CD4-positive, alpha-beta T cell (primary cell): ENCODE measurements at places on chromosomes 2 and 18.

GRCh38 chr18:68215931-68216330 is 499.0 kb downstream of the TMX3 start:
- no peak for DNase-seq
- no peaks in the 10 kb centered on the region for H3K27me3 ChIP-seq
- H3K36me3 ChIP-seq: no peaks in the 10 kb centered on the region
- no peak overlapping the region for H3K4me3 ChIP-seq
- H3K4me1 ChIP-seq: no peaks in the 10 kb centered on the region

- peak overlapping the region; percentile 65 for H3K27ac ChIP-seq
- DNase-seq: no peak
- H3K4me1 ChIP-seq: peaks cover 74% of the 10 kb centered on the region
- no peaks in the 10 kb centered on the region for H3K36me3 ChIP-seq
These were observed 13.9 kb upstream of the SMCHD1 start for GRCh38 chr18:2641638-2642037.

DNA sequence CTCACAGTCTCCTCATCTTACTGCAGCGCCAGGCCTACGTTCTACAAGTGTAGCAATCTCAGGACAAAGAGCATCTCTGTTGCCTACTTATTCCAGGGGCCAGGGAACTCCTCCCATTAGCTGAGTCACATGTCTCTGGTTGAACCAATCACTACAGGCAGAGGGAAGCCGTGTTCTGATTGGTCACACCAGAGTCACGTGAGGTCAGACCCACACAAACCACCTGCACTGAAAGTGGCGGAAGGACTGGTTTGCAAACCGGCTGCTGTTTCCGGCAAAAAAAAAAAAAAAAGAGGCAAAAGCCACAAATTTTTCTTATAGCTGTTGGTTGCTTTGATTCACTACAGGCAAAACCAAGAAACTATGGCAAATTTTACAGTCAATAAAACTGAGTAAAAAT is 21.9 kb upstream of the USP14 start:
- H3K27ac ChIP-seq: no peak overlapping the region
- no peaks in the 10 kb centered on the region for H3K27me3 ChIP-seq
- H3K4me1 ChIP-seq: peaks cover 7% of the 10 kb centered on the region
- no peak overlapping the region for H3K4me3 ChIP-seq

DNA sequence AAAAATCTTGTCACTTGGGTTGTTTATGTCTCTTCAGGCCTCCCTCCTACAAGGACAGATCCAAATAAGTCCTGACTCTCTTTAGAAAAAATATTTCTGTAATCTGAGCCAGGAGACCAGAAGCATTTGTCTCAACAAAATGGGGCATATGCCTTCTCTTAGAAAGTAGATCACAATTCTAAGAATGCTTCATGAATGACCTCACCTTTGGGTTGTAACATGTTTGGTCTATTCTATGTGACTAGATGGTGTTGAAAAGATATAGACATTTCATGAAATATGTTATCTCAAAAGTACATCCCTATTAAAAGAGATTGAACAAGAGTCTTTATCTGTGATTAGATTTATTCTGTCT is 159.0 kb upstream of the SETBP1 start:
- no peak overlapping the region for H3K4me3 ChIP-seq
- H3K27ac ChIP-seq: no peak overlapping the region
- no peaks in the 10 kb centered on the region for H3K27me3 ChIP-seq
- no peaks in the 10 kb centered on the region for H3K4me1 ChIP-seq

DNA sequence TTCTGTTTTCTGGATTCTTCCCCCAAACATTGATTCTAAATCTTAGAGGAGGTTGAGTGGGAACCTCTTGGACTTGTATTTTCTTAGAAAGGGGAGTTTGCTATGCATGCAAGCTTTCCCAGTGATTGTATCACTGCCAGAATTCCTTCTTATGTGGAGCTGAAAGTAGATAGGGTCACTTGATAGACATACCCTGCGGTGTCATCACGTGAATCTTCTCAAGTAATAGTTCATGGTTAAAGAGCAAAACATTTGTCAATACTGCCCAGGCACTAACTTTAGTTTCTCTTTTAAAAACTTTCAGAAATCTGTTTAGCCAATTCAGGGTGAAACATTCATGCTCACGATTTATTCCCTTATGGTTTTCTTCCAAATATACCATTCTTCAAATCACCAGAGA is 6.4 kb downstream of the PMAIP1 start:
- no peak overlapping the region for H3K27ac ChIP-seq
- H3K4me1 ChIP-seq: peaks cover 27% of the 10 kb centered on the region
- peaks cover 9% of the 10 kb centered on the region for H3K36me3 ChIP-seq
- H3K27me3 ChIP-seq: no peaks in the 10 kb centered on the region
- DNase-seq: no peak
- no peak overlapping the region for H3K4me3 ChIP-seq

- no peak for DNase-seq
- no peak overlapping the region for H3K27ac ChIP-seq
- no peaks in the 10 kb centered on the region for H3K4me1 ChIP-seq
- peaks cover 5% of the 10 kb centered on the region for H3K27me3 ChIP-seq
- no peak overlapping the region for H3K4me3 ChIP-seq
These were observed 46.1 kb upstream of the STPG4 start for GRCh38 chr2:47201224-47201623.

- no peak overlapping the region for H3K4me3 ChIP-seq
- H3K4me1 ChIP-seq: no peaks in the 10 kb centered on the region
- H3K27ac ChIP-seq: no peak overlapping the region
- H3K27me3 ChIP-seq: no peaks in the 10 kb centered on the region
- no peak for DNase-seq
These were observed 361.8 kb downstream of the RND3 start for GRCh38 chr2:150125708-150126107.

- H3K4me1 ChIP-seq: no peaks in the 10 kb centered on the region
- H3K4me3 ChIP-seq: no peak overlapping the region
- DNase-seq: no peak
These were observed 91.6 kb upstream of the CTDP1 start for GRCh38 chr18:79587779-79588635.

GRCh38 chr2:162103443-162104009 is 29.5 kb upstream of the DPP4 start:
- no peaks in the 10 kb centered on the region for H3K36me3 ChIP-seq
- H3K27ac ChIP-seq: no peak overlapping the region
- no peaks in the 10 kb centered on the region for H3K4me1 ChIP-seq
- no peak overlapping the region for H3K4me3 ChIP-seq
- no peaks in the 10 kb centered on the region for H3K27me3 ChIP-seq

DNA sequence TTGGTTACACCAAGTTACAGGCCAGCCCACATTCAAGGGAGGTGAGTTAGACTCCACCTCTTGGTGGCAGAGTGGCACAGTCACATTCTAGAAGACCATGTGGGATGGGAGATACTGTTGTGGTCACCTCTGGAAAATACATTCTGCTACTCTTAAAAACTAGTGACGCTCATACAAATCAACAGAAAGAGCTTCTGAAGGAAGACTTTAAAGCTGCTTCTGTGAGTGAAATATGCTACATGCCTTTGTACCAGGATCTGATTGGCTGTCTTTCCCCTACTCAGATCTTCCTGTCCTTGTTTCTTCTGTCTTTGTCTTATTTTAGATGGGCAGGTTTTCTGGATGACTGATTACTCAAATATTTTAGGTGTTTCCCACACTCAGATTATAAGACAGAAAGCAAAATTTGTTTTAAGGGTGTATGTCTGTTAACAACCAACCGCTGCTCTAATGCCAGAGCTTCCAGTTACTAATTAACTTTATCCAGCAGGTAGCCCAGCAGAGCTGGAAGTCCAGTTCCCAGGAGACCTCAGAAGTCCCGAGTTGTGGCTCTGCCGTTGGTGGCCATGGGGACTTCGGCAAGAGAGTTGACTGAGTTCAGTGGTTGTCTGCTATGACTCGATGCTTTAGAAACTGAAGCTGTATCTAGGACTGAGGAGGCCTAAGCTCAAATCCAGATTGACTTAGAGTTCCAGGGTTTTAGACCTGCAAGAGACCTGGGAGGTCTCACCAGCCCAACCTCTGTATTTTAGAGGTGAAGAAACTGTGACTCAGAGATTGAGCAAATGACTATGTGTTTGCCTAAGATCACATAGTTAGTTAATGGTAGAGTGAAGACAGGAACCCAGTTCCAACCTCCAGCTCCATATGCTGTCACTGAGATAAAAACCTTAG is 7.4 kb downstream of the IL1R2 start:
- H3K27ac ChIP-seq: no peak overlapping the region
- no peak overlapping the region for H3K4me3 ChIP-seq
- H3K36me3 ChIP-seq: no peaks in the 10 kb centered on the region
- H3K4me1 ChIP-seq: peaks cover 1% of the 10 kb centered on the region

DNA sequence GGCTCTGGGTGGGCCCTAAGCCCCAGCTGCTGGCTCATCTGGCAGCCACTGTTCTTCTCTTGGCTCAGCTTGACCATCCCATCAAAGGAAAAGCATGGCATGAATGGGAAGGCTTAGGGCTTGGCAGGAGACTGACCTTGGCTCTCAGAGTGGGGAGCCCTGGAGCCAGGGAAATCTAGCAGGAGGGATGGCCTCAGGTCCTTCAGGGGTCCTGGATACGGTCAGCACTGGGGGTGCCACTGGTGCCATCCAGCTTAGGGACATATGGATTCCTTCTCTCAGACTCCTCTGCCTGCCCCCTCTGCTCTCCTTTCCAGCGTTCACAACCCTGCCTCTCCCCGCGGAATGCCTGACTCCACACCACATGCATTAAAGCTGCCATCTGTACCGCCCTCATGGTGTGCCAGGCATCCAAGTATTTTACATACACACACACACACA is 165.5 kb upstream of the HAAO start:
- DNase-seq: no peak
- peaks cover 7% of the 10 kb centered on the region for H3K27me3 ChIP-seq
- H3K36me3 ChIP-seq: no peaks in the 10 kb centered on the region
- no peak overlapping the region for H3K27ac ChIP-seq

GRCh38 chr2:10225291-10226037 is 77.2 kb upstream of the HPCAL1 start:
- H3K36me3 ChIP-seq: no peaks in the 10 kb centered on the region
- no peaks in the 10 kb centered on the region for H3K27me3 ChIP-seq
- H3K4me3 ChIP-seq: no peak overlapping the region
- no peak for DNase-seq

DNA sequence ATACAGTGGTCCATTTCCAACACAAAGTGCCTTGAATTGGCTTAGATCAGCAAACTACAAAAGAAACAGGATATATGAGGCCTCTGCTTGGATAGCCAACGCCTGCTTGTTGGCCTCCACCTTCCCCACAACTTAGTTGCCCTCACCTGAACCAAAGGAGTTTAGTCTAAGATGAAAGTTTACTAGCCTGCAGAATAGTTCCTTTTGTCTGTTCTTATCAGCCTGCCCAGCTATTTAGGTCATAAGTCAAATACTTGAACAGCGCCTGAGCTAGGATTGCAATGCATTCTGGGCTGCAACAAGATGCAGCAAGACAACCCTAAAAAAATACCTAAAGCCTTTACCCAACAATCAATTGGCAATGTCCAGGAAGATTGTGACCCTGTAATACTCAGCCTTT is 13.1 kb upstream of the EPG5 start:
- H3K36me3 ChIP-seq: no peaks in the 10 kb centered on the region
- H3K27me3 ChIP-seq: no peaks in the 10 kb centered on the region
- H3K4me1 ChIP-seq: no peaks in the 10 kb centered on the region
- no peak for DNase-seq
- H3K4me3 ChIP-seq: no peak overlapping the region
- no peak overlapping the region for H3K27ac ChIP-seq

DNA sequence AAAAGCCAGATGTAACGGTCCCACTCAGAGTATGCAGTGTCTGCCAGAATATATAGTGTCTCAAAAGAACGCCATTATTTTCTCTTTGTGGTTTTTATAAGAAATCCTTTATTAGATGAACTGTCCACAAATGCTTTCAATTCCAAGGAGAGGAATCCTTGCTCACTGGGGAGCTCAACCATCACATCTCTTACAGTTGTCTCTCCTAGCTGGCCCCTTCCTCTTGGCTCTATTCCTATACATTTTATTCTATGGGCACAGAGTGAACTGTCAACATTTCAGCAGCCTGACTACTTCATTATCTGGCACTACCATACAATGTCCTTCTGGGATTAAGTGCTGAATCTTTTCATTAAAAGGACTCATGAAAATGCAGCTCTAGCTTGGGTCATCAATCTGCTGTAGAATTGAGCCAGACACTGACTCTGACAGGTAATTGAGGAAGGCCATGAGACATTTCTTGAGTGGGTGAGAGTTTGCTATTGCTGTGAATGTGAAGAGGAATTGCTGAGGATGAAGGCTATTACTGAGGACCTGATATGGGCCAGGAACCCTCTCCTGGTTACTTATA is 96.5 kb upstream of the THOC1 start:
- no peaks in the 10 kb centered on the region for H3K4me1 ChIP-seq
- H3K4me3 ChIP-seq: no peak overlapping the region
- no peaks in the 10 kb centered on the region for H3K27me3 ChIP-seq
- H3K36me3 ChIP-seq: no peaks in the 10 kb centered on the region

DNA sequence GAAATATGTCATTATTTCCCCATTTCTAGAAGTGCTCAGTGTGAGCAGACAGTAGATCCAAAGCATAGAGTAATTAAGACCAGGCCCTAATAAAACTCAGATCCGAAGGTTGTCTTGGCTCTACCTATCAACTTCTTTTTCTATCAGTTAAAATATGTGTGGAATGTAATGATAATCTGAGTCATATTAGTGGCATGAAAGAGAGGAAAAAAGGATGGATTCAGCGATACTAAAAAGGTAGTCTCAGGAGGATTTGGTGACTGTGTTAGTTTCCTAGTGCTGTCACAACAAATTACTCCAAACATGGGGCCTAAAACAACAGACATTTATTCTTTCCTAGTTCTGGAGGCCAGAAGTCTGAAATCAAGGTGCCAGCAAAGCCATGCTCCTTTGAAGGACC is 103.7 kb upstream of the NABP1 start:
- peaks cover 8% of the 10 kb centered on the region for H3K4me1 ChIP-seq
- no peak overlapping the region for H3K27ac ChIP-seq
- DNase-seq: no peak
- H3K36me3 ChIP-seq: no peaks in the 10 kb centered on the region
- H3K27me3 ChIP-seq: no peaks in the 10 kb centered on the region

DNA sequence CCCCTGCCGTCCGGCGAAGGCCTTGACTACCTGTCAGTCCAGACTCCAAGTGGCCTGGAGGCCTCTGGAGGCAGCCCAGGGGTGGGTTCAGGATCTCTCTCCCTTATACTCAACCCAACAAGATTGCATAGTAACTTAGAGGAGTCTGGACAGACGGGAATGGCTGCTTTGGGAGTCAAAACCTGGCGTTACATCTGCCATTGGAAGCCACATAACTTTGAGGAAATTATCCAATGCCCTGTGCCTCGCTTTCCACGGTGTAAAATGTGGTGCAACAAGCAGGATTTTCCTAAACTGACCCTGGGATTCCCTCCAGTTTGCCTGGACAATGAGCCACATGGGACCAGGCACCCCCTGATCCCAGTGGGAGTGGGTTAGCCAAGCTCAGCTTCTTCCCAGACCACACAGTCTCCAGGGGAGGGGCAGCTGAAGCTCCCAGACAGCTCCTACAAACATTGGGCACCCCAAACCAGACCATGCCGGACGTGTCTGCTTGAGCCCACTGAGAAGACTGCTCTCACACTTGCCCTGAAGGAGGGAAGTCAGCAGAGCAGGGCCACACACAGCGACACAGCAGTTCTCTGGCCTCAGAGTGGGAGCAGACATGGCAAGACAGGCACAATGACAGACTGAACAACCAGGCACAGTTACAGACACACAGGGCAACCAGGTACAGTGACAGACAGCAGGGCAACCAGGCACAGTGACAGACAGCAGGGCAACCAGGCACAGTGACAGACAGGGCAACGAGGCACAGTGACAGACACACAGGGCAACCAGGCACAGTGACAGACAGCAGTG is 65.6 kb upstream of the RAB6C start:
- no peaks in the 10 kb centered on the region for H3K36me3 ChIP-seq
- no peak overlapping the region for H3K4me3 ChIP-seq
- no peaks in the 10 kb centered on the region for H3K4me1 ChIP-seq
- no peak for DNase-seq
- H3K27me3 ChIP-seq: no peaks in the 10 kb centered on the region
